Activated CD4-positive, alpha-beta T cell treated with anti-CD3 and anti-CD28 coated beads for 24 hours (primary cell): ENCODE measurements at places on chromosomes 4 and X.

DNA sequence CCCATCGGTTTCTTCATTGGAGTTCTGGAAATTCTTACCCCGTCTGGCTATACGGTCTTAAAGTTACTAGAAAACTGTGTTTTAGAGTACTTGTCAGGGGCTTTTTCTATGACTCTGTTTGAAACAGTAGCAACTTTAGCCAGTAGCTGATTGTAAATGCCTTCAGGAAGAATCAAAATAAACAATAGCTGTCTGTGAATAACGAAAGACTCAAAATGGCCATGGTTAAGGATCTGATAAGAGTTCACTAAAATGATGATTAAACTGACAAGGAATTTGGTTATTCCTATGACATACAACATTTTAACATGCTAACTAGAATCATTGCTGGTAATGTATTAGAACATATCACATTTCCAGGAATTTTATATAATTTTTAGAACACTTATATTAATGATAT lies 191.0 kb downstream of the EVC2 start:
- DNase-seq = no peak

- DNase-seq = no peak
Measured at GRCh38 chr4:100278567-100278966, 88.3 kb upstream of the DDIT4L start.

DNA sequence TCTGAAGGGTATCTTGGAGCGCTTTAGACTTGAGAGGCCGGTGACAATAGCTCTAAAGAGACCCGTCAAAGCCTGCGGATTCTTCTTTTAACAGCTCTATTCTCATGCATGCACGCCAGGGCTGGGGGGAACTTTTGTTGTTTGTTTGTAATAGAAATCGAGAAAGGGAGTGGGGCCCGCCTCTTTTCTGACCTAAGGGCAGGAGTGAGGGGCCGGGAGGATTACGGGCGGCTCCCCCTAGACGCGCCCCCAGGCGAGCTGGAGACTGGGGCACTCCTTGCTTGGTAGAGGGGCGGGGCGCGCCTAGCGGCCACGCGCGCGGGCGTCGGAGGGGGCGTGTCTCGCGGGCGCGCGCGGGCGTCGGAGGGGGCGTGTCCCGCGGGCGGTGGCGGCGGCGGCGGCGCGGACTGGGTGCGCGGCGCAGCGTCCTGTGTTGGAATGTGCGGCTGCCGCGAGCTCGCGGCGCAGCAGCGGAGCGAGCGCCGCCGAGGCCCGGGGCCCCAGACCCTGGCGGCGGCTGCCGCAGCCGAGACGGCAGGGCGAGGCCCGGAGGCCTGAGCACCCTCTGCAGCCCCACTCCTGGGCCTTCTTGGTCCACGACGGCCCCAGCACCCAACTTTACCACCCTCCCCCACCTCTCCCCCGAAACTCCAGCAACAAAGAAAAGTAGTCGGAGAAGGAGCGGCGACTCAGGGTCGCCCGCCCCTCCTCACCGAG lies at the start of gene REST:
Gene REST (plus strand): TSS at position 412 of the 717 bp plus-strand sequence. CDS start 2,739 bp downstream, outside the sequence.
- DNase-seq = peak; percentile 76

GRCh38 chr4:20890761-20891160 lies 190.5 kb downstream of the PACRGL start:
- DNase-seq = no peak

DNA sequence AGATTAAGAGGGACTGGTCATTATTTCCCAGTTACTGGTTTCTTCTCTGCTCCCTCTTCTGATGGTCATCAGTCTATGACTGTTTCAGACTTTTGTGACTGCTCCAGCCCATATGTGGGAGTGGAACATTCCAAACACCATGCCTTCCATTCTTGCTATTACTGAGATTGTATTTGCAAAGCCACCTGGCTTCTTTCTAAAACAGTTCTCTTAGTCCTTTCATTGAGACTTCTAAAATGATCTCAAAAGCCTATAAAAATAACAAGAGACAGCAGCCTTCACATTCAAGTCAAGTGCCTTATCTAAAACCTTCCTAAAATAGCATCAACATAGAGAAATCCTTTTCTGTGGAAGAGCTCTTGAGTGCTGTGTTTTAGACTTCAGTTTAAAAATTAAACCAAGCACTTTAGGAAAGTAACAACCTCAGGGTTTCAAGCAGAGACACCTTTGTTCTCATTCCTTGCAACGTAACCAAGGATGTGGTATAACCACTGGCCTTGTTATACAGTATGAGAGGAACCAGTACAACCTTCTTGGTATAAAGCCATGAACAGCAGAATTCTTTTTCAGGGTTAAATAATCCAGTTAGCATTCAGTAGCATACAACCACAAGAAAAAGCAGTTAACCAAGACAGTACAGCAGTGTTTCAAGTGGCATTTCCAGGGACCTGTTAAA lies 97.1 kb downstream of the NFKB1 start:
- DNase-seq = no peak

DNA sequence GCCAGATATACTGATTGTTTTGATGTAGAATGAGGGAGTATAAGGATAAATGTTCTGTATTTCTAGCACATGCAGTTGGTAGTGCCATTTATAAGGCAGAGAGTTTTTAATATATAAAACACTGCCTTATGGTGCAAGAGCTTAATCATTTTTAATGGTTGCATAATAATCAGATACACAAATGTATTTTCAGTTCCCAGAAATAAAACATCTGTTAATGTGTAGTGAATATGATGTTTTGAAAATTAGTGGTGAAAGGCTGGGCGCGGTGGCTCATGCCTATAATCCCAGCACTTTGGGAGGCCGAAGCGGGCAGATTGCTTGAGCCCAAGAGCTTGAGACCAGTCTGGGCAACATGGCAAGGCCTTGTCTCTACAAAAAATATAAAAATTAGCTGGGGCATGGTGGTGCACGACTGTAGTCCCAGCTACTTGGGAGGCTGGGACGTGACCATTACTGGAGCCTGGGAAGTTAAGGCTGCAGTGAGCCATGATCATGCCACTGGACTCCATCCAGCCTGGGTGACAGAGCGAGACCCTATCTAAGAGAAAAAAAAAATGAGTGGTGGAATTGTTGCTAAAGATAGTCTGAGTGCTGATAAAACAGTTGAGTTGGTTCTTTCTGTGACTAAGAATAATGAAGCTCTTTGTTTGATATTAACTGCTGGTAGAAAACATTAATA lies 29.3 kb downstream of the CLCN3 start:
- no peak for DNase-seq

DNA sequence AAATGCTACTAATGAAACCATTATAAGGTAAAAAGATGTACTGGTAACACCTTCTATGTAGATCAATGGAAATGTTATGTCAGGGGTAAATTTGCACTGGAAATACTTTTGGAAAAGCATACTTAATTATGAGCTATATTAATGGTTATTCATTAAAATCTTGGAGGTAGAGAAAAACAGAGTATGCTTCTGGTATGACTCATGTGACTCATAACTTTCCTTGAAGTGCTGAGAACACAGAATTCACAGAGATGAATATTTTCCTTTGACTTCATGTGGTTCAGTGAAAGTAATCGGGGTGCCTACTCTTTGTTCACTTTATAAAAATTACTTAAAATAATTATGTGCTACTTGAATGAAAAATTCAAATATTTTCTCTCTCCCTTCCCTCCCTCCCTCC lies 254.2 kb downstream of the KCTD8 start:
- DNase-seq = no peak

GRCh38 chr4:55437356-55437796 lies 41.6 kb downstream of the TMEM165 start:
- no peak for DNase-seq

DNA sequence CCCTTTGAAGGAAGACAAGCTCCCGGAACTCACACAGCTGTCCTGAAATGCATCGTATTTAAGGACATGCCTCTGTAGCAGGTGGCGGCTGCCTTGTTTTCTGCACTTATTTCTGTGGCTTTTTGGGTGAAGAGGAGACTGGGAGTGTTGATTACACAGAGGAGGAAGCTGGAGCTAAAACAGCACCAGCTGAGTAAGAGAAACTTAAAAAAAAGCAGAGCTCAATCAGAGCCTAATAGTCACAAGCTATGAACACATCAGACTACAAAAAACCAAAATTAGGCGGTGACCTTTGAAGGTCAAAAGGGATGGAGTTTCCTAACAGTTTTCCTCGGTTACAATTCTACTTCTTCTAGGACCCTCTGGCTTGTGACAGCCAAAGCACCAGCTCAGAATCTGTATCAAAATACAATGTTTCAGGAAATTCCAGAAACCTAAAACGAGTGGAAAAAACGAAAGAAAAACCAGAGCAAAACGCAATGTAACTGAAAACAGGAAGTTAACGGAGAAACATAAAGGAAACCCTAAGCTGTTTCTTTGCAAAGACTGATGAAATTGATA lies 13.5 kb downstream of the PRKX start:
- DNase-seq = no peak

DNA sequence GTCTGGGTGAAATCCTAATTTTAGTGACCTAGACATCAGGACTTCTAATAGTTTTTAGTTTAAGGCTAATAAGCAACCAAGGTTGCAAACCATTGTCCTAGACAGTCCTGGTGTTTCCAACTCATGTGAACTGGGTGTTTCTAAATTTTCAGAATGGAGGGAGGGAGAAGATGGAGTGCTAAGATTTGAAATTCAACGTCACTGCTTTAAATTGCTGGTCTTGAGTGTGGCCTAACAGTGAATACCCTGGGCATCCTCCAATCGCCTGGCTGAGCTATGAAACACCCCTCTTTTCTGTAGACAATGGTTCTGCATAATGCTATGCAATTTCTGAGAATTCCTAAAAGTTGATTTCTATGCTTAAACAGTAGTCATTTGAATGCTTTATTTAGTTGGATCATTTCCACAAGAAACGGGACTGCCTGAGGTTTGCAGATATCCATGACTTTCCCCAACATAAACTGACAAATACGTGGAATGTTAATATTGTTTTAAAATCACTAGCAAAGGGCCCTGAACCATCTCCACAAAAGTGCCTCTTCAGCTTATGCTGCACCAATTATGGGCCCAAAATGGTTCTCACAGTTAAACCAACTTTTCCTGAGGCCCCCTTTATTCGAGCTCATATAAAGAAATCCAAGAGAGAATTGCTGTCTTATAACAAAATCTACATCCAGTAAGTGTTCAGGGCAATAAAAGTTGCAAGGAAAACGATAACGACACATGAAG lies 1.1 kb downstream of the FBXL5 start:
- no peak for DNase-seq

DNA sequence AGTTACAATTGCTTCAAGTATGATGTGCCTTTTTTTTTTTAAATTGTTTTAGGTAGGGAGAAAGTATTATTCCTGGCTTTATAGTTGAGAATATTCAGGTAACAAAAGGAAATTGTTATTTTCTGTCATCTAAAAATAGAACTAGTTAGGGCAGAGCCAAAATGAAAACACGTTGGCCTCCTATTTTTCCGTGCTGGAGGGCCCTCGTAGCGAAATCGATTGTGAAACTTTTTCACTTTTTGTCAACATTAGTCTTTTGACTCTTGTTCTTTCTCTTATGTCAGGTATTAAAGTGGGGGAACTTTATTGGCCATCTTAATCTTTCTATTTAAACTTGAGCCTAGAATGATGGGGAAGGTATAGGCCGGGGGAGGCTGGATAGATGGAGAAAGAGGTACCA lies 104.9 kb downstream of the ARHGAP10 start:
- no peak for DNase-seq

DNA sequence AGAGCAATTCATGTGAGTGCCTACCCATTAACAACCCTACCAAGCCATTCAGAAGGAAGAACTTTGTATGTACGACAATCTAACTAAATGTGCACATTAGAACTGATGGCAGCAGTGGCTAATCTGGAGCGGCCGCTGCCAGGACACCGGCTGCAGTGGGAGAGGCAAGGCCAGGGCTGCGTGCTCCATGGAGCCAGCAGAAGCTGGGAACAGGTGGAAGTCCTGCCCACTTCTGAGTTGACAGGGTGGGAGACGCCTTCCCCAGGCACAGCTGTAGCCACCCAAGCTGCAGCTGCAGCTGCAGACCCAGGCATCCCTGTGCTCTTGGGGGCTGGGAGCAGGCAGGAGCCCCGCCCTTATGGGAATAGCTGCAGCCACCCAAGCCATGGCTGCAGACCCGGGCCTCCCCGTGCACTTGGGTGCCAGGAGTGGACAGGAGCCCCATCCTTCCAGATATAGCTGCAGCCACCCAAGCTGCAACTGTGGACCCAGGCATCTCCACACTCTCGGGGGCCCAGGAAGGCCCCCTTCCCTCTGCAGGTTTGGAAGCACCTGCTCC lies 79.1 kb upstream of the DDX60 start:
- no peak for DNase-seq

DNA sequence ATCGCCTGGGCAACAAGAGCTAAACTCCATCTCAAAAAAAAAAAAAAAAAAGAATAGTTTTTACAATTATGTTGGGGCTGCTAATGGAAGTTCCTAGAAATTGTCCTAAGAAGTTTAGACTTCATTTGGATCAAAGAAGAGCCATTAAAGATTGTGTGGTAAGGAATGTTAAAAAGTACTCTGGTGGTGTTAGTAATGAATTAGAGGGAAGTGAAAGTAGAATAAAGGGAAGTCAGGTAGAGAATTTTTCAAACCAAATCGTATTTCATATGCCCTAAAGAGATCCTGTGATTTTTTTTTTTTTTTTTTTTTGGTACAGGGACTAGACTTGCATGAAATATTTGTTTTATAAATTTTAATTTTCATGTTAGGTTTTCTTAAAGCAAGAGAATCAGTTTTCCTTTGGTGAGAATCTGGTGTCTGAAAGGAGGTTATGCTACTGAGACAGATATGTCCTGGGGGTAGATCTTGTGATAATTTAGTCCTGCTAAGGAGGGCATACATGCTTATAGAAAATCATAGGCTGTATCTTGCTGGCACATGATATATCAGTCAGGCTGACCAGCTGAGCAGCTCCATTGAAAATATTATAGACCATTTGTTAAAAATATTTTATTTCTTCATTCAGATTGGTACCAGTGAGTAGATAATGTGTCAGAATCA lies 10.7 kb downstream of the SEC24B start:
- DNase-seq = no peak
